Omental fat pad (tissue), 4 donors: ENCODE measurements at places on chromosomes 16 and 17. TPM values are rescaled to one million over a fixed set of nuclear protein-coding genes. Genes with fewer than 3 reads are reported as not detected.

DNA sequence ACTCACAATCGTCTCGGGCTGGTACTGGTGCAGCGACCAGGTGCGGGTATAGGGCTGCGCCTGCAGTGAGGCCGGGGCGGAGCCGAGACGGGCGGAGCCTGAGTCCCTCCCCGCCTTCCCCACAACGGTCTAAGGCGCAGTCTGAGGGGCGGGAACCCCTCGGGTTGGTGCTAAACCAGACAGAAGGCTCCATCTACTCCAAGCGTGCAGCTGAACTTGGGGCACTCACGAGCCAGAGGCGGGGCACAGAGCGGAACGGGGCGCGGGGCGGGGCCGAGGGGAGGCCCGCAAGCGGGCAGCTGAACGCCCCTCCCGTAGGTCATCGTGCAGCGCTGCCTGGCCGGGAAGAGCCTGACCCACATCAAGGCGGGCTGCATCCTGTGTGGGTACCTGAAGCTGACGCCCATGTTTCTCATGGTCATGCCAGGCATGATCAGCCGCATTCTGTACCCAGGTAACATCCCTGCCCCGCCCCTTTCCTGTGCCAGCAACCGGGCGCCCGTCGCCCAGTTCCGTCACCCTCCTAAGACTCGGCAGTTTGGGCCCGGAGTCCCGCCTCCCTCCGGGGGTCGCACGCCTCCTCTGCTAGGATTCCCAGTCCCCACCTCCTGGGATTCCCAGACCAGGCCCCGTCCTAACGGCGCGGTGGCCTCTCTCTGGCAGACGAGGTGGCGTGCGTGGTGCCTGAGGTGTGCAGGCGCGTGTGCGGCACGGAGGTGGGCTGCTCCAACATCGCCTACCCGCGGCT, 5.0 kb downstream of the SLC5A2 start:
- DNase-seq, result no peak

GRCh38 chr17:72743037-72743467, 349.4 kb downstream of the SLC39A11 start:
- DNase-seq, result no peak

GRCh38 chr16:6777624-6778023, 555.0 kb upstream of the RBFOX1 start:
- DNase-seq, result no peak

GRCh38 chr17:47717979-47718621, 14.9 kb upstream of the TBX21 start:
- no peak for DNase-seq

DNA sequence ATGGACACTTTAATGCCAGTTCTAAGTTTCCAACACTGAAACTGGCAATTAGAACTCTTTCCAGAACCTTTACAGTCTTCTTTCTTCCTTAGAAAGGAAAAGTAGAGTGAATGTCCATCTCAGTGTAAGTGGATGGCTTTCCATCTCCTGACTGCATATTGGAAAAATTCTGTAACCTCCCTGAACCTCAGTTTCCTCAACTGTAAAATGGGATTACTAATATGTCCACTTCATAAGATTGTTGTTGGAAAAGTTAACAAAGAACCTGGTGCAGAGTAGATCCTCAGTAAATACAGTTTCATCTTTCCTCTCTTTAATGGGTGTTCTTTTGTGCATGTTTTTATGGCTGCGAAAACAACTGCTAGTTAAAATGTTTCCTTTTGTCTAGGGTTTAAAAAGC, 2.6 kb downstream of the TMEM98 start:
- no peak for DNase-seq

- no peak for DNase-seq
Measured at GRCh38 chr16:65745201-65745708, 621.2 kb upstream of the CDH5 start.

DNA sequence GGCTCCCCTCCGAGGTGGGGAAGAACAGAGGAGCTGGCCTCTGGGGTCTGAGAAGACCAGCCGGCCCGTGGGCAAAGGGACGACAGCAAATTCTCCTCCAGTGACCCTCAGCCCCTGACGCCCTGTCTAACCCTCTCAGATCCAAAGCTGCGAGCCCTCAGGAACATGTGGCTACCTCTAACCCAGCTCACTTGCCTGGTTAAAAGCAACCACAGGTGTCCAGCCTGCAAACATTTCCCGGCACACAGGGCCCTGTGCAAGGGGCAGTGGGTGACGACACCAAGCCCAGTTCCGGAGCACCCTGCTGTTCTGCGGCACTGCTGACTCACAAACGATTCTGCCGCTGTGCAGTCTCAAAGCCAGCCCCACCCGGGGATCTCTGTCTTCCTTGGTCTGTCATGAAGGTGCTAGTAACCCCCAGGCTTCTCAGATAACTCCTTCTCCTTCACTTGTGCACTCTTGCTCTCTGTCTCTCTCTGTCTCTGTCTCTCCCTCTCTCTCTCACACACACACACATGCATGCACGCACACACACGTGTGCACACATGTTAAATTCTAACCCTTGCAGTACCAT, 23.0 kb downstream of the WNT3 start:
- no peak for DNase-seq

DNA sequence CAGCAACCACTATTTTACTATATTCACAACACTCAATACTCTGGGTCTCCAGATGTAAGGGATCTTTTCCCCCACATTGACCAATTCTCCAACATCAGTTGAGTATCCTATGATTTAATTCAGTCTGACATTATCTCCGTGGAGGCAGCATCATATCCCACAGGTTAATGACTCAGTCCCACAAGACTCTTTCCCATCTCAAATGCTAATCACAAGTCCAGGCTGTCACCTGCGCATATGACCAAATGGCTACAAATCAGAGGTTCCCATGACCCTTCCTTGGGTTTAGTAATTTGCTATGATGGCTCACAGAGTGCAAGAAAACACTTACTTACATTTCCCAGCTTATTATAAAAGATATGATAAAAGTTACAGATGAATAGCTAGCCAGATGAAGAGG, 18.7 kb downstream of the ACSM3 start:
- no peak for DNase-seq

DNA sequence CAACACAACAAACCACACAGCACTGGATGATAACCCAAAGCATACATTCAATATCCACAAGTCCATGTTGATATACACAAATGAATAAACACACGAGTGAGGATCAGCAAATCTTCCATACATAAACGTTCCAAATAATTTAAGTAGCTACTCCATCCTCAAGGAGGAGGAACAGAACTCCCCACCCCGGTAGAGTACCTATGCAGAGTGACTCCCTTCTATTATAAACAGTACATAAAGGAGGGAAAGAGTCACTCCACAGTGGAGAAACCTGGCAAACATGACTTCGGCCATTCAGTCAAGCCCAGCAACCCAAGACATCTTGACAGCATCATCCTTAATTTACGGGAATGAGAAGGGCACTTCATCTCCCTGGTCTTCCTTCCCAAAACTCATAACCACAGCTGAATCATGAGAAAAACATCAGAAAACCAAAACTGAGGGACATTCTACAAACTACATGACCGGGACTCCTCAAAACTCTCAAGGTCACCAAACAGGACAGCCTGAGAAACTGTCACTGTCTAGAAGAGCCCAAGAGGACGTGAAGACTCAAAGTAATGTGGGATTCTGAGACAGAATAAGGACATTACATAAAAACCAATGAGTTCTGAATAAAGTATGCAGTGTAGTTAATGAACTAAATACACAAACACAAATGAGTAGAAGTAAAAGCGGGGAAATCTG, 5.6 kb downstream of the USP22 start:
- DNase-seq, result no peak

DNA sequence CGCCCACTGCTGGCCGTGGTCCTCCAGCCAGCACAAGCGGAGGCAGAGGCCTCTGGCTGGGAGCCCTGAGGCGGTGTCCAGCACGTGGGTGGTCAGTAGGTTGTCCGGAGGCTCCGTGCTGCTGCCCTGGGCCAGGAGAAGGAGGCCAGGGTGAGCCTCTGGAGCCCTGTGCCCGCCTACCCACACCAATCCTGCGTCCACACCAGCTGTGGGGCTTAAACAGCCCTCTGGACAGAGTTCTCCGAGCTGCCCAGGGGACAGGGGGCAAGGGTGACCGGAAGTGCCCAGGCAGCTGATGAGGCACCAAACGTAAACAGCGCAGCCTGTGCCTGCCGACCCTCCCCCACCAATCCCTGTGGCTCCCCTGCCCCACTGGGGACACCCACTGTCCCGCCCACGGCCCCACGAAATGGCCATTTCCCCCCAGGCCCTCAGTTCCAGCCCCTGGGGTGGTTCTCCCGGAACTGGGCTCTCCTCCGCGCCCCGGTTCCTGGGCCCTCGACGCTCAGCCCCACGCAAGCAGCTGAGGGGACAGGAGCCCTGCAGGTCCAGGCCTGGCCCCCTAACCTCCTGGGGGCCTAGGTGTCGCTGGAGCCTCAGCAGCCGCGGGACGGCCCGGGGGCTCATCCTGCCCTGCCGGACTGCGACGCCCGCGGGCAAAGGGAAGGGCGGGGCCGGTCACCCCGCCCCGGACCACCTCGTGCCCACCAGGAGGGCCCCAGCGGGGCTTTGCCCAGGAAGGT, 27.9 kb upstream of the DBNDD1 start:
- DNase-seq, result peak; percentile 43

GRCh38 chr17:4161192-4161966, 18.4 kb downstream of the CYB5D2 start:
- no peak for DNase-seq

DNA sequence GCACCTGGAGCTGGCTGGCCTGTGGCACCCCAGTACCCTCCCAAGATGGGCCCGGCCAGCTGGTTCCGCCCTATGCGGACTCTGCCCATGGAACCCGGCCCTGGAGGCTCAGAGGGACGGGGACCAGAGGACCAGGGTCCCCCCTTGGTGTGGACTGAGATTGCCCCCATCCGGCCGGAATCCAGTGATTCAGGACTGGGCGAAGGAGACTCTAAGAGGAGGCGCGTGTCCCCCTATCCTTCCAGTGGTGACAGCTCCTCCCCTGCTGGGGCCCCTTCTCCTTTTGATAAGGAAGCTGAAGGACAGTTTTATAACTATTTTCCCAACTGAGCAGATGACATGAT, 12.0 kb downstream of the TBX21 start:
- DNase-seq, result no peak

- no peak for DNase-seq
Measured at GRCh38 chr17:10144456-10144855, 54.0 kb downstream of the GAS7 start.

GRCh38 chr17:15238057-15238456, 27.1 kb downstream of the PMP22 start:
- no peak for DNase-seq

DNA sequence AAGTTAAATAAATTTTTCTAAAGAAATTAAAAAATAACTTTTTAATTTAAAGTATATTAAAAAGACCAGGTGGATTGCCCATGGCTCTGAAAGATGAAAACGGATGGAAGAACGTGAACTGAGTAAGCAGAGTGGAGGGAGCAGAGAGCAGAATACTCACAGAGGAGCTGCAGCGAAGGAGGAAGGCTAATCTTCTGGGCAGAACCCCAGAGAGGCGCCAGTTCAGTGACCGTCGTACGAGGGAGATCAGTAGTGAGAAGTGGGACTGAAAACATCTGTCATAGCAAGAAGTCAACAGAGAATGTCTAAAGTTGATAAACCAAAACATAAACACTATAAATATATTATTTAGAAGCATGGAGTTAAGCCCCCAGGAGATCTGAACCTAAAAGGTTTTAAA, 34.9 kb downstream of the UBE2G1 start:
- no peak for DNase-seq

- DNase-seq, result no peak
Measured at GRCh38 chr17:57668332-57668731, 76.8 kb downstream of the CCDC182 start.

GRCh38 chr16:54204756-54205155, 81.8 kb downstream of the IRX3 start:
- DNase-seq, result no peak

DNA sequence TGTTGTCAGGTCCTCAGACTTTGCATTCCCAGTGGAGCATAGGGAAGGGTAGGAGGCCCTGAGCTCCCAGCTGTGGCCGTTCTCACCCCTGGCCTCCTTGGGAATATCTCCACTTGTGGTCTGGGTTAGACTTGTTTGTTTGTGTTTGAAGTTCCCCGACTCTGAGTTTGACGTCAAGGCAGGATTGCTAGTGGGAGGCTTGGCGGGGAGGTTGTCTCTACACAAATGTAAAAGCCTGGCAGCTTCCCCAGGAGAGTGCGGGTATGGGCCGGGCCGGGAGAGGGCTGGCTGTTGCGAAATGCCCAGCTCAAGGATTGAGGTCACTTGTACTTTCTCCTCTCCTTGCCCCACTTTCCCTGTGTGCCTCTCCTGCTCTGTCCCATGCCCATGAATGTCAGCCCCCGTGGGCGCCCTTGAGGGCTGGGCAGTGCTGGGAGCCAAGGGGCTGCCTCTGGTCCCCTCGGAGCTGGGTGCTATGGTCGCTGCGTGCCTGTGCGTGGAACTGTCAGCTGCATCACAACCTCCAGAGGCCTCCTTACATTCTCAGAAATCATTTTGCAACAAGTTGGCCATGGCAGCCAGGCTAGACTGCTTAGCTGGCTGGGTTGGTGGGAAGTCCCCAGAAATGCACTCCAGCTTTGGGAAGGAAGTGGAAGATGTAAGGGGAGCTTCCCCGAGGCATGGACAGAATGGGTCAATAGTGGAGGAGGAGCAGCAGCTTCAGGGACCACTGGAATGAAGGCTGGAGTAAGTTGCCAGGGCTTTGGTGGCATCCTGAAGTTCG, 84.3 kb downstream of the KSR1 start:
- peak; percentile 64 for DNase-seq

DNA sequence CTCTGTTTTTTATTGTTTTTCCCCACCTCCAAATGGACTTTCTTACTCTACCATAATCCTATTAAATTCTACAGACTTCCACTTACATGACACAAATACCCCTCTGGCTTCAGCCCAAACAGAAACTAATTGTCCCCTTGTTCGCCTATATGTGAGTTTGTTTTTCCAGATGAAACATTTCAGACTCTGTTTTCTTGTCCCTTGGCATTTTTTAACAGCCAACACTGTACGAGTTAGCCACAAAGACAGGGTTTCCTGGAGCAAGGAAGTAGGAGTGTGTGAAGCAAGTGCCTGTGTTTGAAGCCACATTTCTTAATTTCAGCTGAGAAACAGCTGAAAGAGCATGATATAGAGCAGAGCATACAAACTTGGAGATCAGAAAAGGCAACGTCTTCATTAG, 382.2 kb upstream of the CDH5 start:
- DNase-seq, result no peak

- no peak for DNase-seq
Measured at GRCh38 chr16:53817812-53818550, 114.0 kb downstream of the FTO start.

GRCh38 chr17:19371259-19372010, 6.9 kb upstream of the MAPK7 start:
- DNase-seq, result no peak

DNA sequence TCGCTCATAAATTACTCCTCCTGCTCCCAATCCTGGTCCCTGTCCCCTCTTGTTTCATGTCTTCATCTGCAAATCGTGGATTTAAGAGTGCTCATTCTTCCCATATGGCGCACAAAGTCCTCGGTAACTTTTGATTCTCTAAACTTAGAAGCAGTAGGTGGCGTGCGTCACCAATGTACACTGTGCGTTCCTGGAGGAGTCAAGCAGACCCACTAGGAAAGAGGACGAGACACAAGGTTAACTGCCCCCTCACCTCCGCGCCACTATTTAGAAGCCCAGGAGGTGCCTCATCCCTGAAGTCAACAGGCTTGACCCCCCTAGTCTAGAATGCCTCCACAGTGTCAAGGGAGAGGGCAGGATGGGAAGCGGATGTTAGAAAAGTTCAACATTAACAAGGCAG, 2.9 kb downstream of the SLC13A5 start:
- DNase-seq, result no peak

Gene ZFPM1
- total RNA-seq, result 0.50 TPM

Gene MFAP4
- 170 TPM for total RNA-seq

Gene ZNF469
- total RNA-seq, result 0.79 TPM

Gene SGF29
- 22.6 TPM for total RNA-seq

Gene FMNL1
- total RNA-seq, result 23.4 TPM

Gene KDM6B
- total RNA-seq, result 4.8 TPM

Gene KRTAP3-2
- not detected for total RNA-seq

Gene CCL15
- total RNA-seq, result not detected

Gene CTRL
- total RNA-seq, result 0.65 TPM

Gene CACNG3
- total RNA-seq, result not detected
